ENCODE measurements at places on chromosomes 4 and X. TPM values are rescaled to one million over a fixed set of nuclear protein-coding genes. Genes with fewer than 3 reads are reported as not detected.

- no peak for DNase-seq
These were observed 5.1 kb downstream of the CYTL1 start for GRCh38 chr4:5014007-5014682.

GPR34 gene
- total RNA-seq = not detected

DNA sequence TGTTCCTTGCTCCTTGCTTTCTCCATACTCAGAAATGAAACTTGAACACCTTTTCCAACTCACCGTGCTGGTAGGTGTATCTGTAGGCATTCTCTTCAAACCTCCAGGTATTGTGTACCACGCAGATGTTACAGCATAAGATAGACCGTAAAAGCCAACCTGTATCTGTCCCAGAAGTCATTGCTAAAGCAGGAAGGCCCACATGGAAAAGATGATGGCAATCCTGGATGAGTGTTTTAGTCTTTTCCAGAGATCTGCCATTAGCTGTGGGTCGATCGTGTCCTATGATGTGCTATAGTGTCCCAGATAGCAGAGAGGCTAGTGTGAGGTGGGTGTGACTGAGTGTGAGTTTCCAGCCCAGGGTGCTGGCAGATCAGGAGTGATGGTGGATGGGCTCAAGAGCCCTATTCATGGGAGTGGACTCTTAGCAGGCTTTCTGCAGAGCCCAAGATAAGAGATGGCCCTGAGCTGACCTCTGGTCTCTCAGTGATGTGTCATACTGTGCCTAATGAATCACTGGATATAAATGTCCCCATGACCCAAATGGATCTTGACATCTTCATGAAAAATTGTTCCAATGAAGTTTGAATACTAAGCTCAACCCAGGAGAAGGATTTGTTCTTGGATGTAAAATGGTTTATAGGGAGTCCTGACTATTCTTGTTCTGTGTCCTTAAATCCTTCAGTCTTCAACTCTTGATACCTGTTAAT, 69.1 kb upstream of the WDR1 start:
- DNase-seq = no peak

TAF7L gene
- 0.27 TPM for total RNA-seq

GRCh38 chr4:10114607-10115006, 2.0 kb downstream of the WDR1 start:
- no peak for DNase-seq

CFAP47 gene
- not detected for total RNA-seq

- DNase-seq = peak; percentile 45
These were observed 488 bp downstream of the SLC25A5 start for GRCh38 chrX:119468551-119469312.

GRCh38 chr4:153212736-153213135, 8.5 kb downstream of the TRIM2 start:
- DNase-seq = no peak

- DNase-seq = peak; percentile 12
These were observed 519 bp downstream of the SLC25A4 start for GRCh38 chr4:185143601-185143969.

DNA sequence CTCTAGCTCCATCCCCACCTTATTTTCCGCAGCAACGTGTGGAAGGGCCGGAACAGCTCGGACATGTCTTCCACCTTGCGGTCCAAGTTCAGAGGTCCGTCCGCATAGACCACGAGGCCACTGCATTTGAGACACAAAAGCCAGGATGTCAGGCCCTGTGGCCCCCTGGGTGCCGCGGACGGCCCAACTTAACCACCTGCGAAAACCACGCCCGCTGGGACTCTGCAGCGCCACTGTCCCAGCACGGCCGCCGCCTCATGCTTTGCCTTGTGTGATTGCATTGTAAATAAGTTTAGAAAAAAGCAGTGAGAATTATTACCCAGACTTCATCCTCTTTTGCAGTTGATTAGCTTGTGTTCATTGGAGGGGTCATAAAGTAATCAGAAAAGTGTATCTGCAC, 58.2 kb upstream of the MXD4 start:
- DNase-seq = no peak

DNA sequence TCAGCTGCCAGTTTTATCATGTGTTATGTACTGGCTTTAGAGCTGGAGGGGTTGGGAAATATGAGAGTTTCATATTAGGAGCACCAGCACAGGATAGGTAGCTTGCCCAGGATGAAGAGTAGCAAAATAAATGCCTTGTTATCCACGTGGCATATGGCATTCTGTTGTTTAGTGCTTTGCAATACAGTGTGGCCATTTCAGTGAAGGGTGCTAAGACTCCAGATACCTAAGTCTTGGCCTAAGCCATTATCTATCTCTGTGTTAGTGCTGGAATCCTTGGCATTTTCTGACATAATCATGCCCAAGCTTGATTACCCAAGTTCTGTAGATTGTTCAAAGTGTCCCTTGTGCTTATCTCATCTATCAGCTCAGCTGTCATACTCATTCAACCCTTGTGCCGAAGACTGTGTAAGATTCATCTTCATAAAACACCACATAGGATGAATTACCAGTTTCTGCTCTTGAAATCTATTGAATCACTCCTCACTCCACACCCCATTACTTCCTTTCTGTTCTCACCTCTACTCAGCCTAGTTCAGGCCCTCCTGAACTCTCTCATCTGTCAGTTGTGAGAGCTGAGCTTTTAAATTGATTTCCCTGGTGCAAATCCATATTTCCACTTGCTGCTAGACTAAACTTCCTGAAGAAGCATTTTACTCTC, 73.5 kb downstream of the CLCN5 start:
- peak; percentile 23 for DNase-seq

KCNE5 gene
- 1.3 TPM for total RNA-seq

All from astrocyte (in vitro differentiated cells and primary cell).